Left renal cortex interstitium (tissue), 4 donors: ENCODE measurements at places on chromosomes 7 and 10. TPM values are rescaled to one million over a fixed set of nuclear protein-coding genes. Genes with fewer than 3 reads are reported as not detected.

DNA sequence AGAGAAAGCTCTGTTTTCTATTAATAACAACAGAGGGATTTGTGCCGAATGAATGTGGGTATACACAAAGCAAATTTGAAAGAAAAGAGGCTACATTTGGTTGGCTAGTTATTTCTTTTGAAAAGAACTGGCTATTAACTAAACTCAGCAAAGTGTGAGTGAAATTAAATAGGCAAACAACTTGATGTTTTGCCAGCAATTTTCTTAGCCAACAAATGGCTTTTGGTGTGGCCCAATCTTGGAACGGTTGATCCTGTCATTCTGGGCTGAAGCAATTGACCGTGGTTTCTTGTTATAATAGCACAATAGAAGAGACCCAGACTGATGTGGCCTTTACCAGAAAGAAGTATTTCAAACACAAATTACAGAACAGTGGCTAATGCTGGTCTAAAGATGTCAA, 898.6 kb downstream of the KCNMA1 start:
- no peak for DNase-seq

- no peak for DNase-seq
Measured at GRCh38 chr10:63717027-63717715, 196.0 kb downstream of the REEP3 start.

DNA sequence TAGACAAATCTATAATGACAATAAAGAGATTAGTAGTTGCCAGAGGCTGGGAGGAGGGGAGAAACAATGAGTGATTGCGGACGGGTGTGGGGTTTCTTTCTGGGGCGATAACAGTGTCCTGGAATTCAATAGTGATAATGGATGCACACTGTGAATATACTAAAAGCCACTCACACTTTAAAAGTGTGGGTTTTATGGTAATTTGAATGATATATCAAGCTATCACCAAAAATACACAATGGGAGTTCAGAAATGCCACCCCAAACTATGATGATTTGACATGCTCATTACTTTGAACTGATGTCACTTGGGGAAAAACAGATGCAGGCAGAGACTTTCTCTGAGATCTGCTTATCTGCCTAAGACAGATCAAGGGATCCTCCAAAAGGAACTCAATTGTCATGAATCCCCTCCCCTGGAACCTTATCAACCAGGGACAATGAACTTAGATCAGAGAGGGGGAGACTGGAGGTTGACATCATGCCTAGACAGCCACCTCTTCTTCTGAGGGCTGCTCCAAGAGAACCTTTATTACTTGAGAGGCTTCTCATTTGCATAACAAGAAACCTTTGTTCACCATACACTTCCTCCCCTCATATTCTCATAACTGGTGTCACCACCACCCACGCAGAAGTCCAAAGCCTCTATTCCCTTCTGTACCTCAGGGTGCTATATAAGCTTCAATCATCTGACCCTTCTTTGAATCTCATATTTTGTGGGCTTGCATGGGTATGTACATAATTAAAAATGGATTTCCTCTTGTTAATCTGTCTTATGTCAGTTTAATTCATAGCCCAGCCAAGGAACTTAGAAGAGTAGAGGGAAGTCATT, 14.8 kb upstream of the ZC3HAV1 start:
- DNase-seq: no peak

Gene CYP2C9
- 3.0 TPM for polyA plus RNA-seq

DNA sequence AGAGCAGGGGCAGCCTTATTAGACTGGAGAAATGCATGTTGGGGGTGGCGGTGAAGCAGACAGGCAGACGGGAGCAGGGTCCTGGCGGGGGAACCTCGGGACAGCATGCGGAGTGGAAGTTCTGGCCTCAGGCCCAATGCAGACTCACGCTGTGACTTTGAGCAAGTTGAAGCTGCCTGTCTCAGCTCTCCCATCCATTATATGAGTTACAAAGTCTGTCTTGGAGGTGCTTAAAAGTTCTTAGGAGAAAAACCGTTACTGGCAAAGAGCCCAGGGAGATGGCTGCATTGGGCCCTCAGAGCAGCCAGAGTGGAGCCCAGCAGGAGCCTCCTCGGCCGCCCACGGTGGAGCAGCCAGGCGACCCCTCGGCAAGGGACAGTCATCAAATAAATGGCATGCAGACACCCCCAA, 509.5 kb downstream of the PLXNA4 start:
- no peak for DNase-seq

Gene ADAM12
- 32.0 TPM for polyA plus RNA-seq

DNA sequence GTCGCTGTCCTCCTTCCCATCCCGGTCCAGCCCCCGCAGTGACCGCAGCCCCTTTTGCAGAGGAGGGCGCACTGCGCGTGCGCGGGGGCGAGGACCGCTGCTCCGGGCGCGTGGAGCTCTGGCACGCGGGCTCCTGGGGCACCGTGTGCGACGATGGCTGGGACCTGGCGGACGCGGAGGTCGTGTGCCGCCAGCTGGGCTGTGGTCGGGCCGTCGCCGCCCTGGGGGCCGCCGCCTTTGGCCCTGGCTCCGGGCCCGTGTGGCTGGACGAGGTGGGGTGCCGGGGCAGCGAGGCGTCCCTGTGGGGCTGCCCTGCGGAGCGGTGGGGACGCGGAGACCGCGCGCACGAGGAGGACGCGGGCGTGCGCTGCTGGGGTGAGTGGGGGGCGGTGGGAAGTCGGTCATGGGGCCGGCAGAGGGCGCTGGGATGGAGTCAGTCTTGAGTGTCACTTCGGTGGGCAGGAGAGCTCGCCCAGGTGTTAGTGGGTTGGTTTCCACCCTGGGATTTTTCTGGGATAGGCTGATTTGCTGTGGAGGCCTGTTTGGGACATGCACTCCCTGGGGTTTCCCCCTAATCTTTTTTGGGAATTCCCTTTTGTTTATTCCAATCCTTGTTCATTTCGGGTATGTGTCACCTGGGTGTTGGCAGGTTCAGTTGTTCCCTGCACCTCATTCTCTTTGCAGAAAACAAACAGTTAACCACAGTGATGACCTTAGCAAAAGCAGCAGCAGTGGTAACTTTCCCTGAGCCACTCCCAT, 11.6 kb downstream of the SCART1 start:
- no peak for DNase-seq

GRCh38 chr7:96224685-96225084, 97.2 kb downstream of the SLC25A13 start:
- no peak for DNase-seq

DNA sequence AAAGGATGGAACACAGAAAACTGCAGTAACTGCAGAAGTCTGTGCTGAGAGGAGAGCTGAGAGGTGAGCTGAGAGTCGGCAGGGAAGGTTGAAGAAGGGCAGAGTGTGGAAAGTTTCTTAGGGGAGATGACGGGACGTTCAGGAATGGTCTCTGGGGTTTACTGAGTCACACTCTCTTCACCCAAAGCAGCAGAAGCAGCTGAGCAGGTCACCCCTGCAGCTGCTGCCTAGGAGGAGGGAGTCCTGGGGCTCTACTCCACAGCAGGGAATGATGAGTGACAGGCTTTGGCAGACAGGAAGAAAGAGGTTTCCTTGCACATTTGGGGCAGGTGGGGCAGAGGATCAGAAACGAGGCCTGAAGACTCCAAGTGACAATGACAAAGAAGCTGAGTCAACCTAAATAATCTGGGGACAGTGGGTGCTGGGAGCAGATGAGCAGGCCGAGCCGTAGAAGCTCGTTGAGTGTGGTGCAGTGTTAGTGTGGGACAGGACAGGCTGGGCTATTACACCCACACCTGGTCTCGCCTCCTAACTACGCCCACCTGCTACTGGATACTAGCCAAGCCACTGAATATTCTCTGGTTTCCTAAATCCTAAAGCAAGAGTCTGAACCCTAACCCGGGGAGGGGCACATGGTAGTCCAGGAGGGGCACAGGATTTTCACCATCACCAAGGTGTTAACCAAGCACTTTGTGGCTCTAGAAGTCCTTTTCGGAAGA, 24.9 kb downstream of the BEND7 start:
- no peak for DNase-seq

DNA sequence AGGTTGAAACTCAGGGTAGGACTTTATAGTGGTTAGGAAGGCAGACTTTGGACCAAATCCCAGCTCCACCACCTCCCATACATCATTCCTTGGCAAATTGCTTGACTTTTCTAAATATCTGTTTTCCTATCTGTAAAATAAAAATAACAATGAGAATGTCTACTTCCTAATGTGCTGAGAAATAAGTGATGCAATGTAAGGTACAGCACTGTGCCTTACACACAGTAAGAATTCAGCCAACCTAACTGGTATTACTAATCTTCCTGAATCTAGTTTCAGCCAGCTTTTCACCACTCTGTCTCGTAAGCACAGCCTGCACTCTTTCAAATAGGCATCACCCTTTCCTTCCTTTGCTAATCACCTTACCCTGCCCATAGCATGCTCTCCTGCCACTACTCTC, 9.7 kb downstream of the PRLHR start:
- no peak for DNase-seq

DNA sequence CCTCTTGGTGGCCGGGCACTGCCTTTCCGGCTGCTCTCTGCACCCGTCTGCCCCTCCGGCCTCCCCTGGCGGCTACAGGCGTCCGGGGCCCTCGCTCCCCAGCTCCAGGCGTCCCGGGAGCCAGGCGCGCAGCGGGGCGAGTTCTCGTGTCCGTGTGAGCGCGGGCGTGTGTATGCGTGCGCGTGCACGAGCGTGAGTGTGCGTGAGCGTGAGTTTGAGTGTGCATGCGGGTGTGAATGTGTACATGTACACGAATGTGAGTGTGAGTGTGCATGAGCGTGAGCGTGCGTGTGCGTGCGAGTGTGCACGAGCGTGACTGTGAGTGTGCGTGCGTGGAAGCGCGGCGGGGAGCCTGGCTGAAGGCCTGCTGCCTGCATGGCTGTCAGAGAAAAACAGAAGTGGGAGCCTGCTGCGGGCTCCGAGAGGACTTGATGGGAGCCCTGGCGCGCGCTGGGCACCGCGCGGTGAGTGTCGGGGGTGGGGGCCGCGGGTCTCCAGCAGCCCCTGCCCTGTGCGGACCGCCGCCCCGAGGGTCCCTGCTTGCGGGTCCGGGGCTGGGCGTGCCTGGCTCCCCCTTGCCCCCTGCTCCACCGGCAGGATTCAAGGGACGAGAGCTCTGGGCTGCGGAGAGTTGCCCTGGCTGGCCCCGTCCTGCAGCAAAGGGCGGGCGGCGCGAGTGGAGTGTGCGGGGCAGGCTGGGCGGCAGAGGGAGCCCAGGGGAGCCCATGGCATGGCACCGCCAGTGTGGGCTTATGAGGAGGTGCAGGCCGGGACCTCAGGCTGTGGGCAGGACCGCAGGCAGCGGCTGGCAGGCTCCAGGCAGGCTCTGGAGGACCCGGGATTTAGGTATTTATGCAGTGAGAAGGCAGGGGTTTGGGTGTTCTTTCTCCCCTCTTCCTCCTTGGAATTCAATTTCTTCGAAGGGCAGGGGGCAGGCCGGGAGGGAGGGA, 75.8 kb upstream of the EN2 start:
- DNase-seq: no peak

DNA sequence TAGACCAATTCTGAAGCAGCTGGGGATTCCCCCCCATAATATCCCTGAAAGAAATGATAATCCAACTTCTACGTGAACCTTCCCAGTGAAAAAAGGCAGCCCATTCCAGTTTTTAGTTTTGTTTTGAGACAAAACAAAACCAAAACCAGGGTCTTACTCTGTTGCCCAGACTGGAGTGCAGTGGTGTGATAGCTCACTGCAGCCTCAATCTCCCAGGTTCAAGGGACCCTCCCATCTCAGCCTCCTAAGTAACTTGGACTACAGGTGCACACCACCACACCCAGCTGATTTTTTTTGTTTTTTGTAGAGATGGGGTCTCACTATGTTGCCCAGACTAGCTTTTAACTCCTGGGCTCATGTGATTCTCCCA, 12.5 kb upstream of the ARPC1A start:
- DNase-seq: no peak

Gene DNAJC12
- 12.6 TPM for polyA plus RNA-seq

Gene LRRC18
- polyA plus RNA-seq: 0.19 TPM

DNA sequence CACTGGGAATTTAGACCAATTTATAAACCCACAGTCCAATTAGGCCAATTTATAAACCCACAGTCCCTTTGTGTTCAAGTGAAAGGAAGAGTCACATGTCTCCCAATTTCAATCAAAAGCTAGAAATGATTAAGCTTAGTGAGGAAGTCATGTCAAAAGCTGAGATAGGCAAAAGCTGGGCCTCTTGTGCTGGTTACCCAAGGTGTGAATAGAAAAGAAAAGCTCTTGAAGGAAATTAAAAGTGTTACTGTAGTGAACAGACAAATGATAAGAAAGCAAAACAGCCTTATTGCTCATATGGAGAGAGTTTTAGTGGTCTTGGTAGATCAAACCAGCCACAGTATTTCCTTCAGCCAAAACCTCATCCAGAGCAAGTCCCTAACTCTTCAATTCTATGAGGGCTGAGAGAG, 245.0 kb downstream of the HDAC9 start:
- DNase-seq: no peak

DNA sequence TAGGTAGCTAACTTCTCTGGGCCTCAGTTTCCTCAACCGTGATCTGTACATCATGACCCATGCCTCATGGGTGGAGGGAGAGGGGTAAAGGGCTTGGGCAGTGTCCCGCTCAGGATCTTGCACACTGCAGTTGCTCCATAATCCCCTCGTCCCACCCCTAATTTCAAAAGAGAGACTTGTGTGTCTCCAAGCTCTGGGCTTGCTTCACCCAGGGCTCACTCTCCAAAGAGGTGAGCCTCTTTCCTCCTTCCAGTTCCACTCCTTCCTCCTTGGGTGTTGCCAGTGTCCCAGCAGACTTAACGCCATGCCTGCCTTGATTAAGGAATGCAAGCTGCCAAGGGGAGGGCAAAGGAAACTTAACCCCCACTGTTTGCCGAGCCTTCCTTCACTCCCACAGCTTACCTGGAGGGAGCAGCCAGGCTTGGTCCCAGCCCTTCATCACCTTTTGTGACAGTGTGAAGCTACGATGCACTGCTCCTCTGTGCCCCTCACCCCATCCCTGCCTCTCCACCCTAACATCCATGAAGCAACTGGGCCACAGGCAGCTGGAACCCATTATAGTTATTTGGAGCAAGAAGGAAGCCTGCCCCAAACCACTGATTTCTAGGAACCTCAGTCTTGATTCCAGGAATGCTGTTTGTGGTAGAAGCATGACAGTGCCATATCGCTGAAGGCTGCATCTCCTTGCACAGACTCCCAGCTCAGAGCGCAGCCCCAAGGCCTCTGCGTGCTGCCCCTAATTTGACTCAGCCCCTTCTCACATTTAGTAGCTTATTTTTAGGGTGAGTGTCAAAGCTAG, 363.3 kb downstream of the TNS3 start:
- no peak for DNase-seq

DNA sequence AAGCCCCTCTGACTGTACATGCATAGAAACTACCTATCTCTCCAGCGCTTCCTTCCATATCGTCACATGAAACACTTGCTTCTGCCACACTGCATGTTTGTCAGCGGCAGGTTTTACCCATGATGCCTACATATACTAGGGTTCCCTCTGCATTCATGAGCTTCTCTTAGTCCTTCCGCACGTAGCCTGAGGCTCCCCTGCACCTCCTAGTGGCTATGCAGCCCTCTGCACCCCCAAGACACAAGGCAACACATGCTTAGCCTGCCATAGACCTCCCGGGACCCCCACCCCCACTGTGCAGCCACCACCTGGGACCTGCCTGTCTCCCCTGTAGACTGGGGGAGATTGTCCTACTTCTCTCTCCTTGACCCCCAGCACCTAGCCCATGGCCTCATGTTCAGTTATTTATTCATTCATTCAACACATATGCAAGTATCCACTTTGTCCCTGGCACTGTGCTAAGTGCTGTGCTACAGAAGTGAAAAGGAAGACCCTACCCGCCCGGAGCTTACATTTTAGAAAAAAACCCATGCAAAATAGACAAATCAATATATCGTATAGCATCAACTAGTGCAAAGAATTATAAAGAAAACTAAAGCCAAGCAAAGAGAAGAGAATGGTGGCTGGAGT, 23.5 kb downstream of the TMEM273 start:
- no peak for DNase-seq

Gene TEX36
- not detected for polyA plus RNA-seq

- DNase-seq: no peak
Measured at GRCh38 chr7:24754906-24755506, 2.3 kb downstream of the GSDME start.
